Uterine smooth muscle cell (primary cell): ENCODE measurements at places on chromosomes 6 and 20. TPM values are rescaled to one million over a fixed set of nuclear protein-coding genes. Genes with fewer than 3 reads are reported as not detected.

Gene TRIM10
- total RNA-seq, result 0.12 TPM in 1 of 2 replicates, not detected in the other

Gene SLC22A3
- total RNA-seq, result 1.8 and 2.9 TPM in 2 replicates

Gene OVOL2
- not detected in 2 replicates for total RNA-seq

Gene LY6G5C
- total RNA-seq, result 0.33 and 0.37 TPM in 2 replicates

Gene PAQR8
- total RNA-seq, result 4.0 and 4.1 TPM in 2 replicates

Gene DYNLT2
- 1.5 and 2.0 TPM in 2 replicates for total RNA-seq

Gene CD83
- total RNA-seq, result 1.2 TPM in 2 replicates

Gene SEL1L2
- total RNA-seq, result not detected in 2 replicates

Gene KCNQ5
- total RNA-seq, result 1.00 and 2.9 TPM in 2 replicates

Gene TP53TG5
- not detected in 2 replicates for total RNA-seq

Gene PRL
- not detected in 2 replicates for total RNA-seq

Gene HMGCLL1
- total RNA-seq, result 0.11 TPM in 1 of 2 replicates, not detected in the other

Gene FNDC1
- under 0.01 TPM in 2 replicates for total RNA-seq

Gene GSS
- total RNA-seq, result 75.7 and 104 TPM in 2 replicates

Gene LCA5
- total RNA-seq, result 4.2 and 6.7 TPM in 2 replicates

Gene BTN1A1
- not detected in 2 replicates for total RNA-seq

Gene POU5F1
- not detected in 2 replicates for total RNA-seq

Gene UBE3D
- total RNA-seq, result 7.0 and 7.1 TPM in 2 replicates

Gene OPN5
- total RNA-seq, result not detected in 2 replicates

Gene TRAPPC3L
- not detected in 2 replicates for total RNA-seq

Gene CPXM1
- 3.5 and 4.8 TPM in 2 replicates for total RNA-seq

Gene C6orf15
- total RNA-seq, result not detected in 2 replicates

Gene PDE7B
- total RNA-seq, result 2.5 and 2.8 TPM in 2 replicates

Gene FAM229B
- 23.1 and 34.4 TPM in 2 replicates for total RNA-seq

Gene TGM2
- 221 and 411 TPM in 2 replicates for total RNA-seq

Gene MROH8
- 1.1 and 1.4 TPM in 2 replicates for total RNA-seq

Gene UNC5CL
- 0.12 and 0.22 TPM in 2 replicates for total RNA-seq

Gene WFDC10B
- total RNA-seq, result not detected in 2 replicates

Gene SLPI
- total RNA-seq, result not detected in 2 replicates

Gene DDAH2
- 39.3 and 81.0 TPM in 2 replicates for total RNA-seq

Gene C2
- total RNA-seq, result 0.77 and 2.0 TPM in 2 replicates

Gene EFCAB8
- under 0.01 TPM in 1 of 2 replicates, not detected in the other for total RNA-seq

Gene RSPO3
- 2.6 and 3.7 TPM in 2 replicates for total RNA-seq

Gene ATAT1
- 3.4 and 5.1 TPM in 2 replicates for total RNA-seq

Gene PCED1A
- 22.2 and 34.0 TPM in 2 replicates for total RNA-seq

Gene IL17F
- not detected in 2 replicates for total RNA-seq

Gene HSD17B8
- 2.7 and 8.9 TPM in 2 replicates for total RNA-seq

Gene PAK5
- total RNA-seq, result not detected in 2 replicates

Gene TNFRSF6B
- 57.4 and 110 TPM in 2 replicates for total RNA-seq

Gene CLVS2
- 0.12 TPM in 1 of 2 replicates, not detected in the other for total RNA-seq

Gene MANEA
- total RNA-seq, result 9.9 and 12.9 TPM in 2 replicates

Gene SLC22A7
- not detected in 2 replicates for total RNA-seq

Gene TBXT
- not detected in 2 replicates for total RNA-seq

Gene IP6K3
- 0.22 and 0.50 TPM in 2 replicates for total RNA-seq

Gene AIF1
- total RNA-seq, result not detected in 2 replicates

Gene ULBP1
- total RNA-seq, result 0.12 and 0.22 TPM in 2 replicates

Gene IPCEF1
- under 0.01 and 0.77 TPM in 2 replicates for total RNA-seq

Gene PNLDC1
- not detected in 2 replicates for total RNA-seq

Gene OR2B6
- total RNA-seq, result not detected in 2 replicates
